ENCODE measurements at places on chromosomes 11 and 22.

DNA sequence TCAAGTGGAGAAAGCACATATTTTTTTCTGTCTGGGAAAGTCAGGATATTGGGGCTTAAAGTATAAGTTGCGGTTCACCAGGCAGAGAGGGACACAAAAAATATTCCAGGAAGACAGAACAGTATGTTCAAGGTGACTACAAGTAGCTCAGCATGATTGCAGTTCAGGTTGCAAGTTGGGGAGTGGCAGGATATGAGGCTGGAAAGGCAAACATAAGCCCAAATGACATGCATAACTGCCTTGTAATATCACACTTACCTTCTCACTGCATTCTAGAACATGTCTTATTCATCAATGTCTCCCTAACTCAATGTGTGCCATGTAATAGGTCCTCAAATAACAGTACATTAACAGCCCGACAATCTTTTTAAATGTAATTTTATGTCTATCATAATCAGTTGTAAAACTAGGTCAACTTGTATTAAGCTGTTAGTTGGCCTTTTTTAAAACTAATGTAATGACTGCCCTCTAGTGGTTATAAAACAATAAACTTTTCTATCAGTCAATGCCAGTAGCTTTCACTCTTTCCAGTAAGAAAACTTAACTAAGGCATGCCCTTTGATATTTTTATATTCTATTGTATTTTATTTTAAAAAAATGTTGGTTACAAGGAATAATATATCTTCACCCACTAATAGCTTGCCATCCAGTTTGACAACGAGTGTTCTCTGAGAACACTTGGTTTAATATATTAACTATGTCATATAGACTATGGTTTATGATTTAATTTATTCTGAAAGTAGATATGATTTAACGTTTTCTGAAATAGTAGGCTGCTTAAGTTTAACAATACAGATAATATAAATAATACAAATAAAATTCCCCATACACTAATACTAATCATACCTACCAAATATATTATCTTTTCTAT is 39.4 kb upstream of the CFAP300 start:
- DNase-seq = no peak

GRCh38 chr11:118605116-118605867 is 2.1 kb upstream of the PHLDB1 start:
- peak; percentile 50 for DNase-seq

DNA sequence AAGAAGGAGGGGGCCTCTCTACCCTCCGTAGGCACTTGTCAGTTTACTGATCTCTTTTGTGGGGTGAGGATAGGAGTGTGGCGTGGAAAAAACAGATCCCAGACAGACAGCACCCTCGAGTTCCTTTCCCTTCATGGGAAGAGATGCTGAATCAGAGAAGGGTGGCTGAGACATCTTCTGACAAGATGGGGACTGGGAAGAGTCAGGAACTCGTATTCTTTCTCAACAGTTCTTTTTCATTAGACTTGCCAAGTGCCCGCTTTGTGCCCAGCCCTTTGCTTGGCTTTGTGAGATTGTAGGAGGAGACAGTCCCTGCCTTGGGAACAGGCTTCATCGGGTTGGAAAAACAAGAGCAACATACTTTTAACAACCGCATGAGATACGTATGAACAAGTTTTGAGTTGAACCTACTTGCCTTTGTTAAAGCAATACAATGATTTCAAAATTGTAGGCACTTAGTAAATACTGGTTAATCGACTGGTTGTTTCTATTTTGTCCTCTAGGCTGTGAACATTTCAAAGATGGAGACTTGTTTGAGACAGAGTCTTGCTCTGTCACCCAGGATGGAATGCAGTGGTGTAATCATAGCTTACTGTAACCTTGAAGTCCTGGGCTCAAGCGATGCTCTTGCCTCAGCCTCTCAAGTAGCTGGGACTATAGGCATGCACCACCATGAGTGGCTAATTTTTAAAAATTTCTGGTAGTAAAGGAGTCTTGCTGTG is 1.1 kb downstream of the RRM1 start:
- DNase-seq = no peak

GRCh38 chr22:38824585-38824984 is 19.2 kb downstream of the NPTXR start:
- DNase-seq = no peak

DNA sequence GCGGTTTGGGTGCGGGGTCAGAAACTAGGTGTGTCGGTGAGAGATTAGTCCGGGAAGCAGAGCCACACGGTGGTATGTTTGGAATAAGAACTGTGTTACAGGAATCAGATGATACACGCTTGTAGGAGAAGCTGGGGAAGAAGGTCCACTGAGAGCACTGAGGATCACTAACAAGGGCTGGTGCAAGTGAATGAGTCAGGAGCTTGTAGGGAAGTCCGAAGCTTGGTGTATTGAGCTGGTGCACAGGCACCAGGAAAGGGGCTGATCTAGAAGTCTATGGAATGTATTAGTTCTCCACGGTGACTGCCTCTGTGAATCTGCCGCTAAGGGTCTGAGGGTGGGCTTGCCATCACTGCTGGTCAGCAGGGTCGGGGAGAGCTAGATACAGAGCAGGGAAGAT is 18.8 kb upstream of the GRK3 start:
- DNase-seq = no peak

GRCh38 chr22:39994041-39994565 is 651 bp upstream of the FAM83F start:
- no peak for DNase-seq

DNA sequence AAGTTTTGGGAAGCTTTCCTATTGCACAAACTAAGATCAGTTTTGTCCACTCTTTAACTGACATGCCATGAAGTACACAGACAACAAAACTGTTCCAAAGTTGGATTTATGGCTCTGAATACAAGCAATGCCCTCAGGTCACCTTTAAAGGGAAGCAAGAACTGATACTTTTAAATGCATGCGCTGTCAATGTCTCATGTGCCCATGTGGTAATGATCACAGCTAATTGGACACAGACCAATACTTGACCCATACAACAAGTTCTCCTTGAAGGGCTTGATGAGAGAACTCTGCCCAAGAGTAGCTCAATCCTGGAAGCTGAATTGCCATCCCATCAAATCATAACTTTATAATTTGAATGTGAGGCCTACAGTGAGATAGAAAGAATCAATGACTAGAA is 624.9 kb downstream of the ETS1 start:
- no peak for DNase-seq

- no peak for DNase-seq
These were observed 183.8 kb downstream of the SWAP70 start for GRCh38 chr11:9847636-9848035.

Data from spleen (tissue), 13 donors.